ENCODE measurements at places on chromosomes 3 and 15.

GRCh38 chr15:68572309-68572708 lies 6.5 kb upstream of the CORO2B start:
- no peak for DNase-seq

GRCh38 chr15:49962044-49962602 lies 156.9 kb downstream of the ATP8B4 start:
- no peak for DNase-seq

DNA sequence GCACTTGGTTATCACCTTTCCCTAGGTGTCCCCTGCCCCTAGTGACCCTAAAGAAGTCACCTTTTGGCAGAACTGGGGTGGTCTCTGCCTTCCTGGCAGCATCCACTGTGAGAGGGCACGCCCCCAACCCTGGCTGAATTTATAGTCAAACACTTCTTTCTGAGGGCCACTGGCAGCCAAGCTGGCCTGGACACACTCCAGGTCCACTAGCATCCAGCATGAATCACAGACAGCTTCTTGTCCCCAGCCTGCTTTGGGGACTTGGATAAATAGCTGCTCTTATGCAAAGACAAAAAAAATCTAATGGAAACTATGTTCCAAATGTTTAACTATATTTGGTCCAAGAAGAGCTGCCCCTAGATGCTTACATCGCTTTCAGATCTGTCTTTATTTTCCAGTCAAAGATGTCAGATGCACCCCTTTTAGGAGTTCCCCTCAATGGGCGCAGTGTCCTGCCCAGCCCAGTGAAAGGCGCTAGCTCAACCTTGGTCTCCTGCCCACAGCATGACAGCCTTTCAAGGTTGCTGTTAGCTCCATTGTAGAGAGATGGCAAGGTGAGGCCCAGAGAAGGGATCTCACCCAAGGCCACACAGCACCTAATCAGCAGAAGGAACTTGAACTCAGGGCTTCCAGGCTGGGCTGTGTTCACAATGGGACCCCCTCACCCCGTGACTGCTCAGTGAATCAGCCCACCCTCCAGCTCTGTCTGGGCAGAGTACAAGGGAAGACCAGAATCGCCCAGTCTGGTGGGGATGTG lies 7.0 kb downstream of the RASL12 start:
- no peak for DNase-seq

DNA sequence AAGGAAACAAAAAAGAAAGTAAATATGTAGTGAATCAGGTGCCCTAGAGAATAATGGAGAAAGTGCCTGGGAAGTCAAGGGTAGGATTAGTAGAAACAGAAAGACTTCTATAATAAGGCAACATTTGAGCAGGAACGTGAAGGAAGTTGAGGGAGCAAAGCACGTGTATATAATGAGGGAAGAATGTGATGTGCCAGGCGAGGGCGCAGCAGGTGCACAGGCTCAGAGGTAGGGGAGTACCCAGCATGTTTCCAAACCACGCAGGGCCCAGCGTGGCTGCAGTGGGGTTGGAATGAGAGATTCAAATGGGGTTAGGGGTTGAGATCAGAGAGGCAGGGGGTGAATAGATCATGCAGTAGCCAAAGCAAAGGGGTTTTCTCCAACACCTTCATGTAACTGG lies 91.9 kb upstream of the VGLL4 start:
- DNase-seq, result no peak

DNA sequence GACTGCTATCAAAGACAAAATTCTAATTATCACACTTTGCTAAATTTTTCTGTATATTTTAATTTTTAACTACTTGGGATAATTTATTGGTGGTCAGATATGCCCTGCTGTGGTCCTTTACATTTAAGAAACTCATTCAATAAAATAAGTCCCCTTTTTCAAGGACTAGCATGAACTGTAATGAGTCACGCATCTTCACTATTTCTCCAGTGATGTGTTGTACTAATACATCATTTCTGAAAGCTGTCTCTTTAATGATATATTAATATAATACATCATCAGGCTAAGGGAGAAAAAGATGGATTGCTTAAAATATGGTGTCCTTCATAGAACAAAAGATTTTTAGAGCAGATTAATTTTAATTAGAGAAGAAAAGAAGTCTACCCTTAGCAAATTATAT lies 901.4 kb downstream of the DIPK2A start:
- no peak for DNase-seq

- no peak for DNase-seq
Measured at GRCh38 chr3:25145176-25145575, 282.9 kb upstream of the RARB start.

DNA sequence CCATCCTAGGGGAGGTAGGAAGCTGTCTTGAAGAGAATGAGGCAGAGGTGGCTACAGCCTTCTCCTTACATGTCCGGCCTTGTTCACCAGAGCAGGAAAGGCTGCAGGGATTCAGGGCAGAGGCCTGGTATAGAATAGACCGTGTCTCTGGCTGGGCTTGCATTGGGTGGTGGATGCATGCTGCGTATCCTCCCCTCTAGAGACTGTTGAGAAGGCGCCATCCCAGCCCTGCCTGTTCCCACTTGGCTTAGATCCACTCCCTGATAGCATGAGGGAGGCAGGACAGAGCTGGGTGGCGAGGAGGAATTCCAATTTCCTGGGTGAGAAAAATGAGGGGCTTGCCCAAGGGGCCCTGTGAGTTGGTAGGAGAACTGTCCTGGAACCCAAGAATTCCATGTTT lies 57.5 kb downstream of the CORO2B start:
- DNase-seq, result no peak

GRCh38 chr15:59274126-59274970 lies 67.7 kb downstream of the LDHAL6B start:
- DNase-seq, result no peak

DNA sequence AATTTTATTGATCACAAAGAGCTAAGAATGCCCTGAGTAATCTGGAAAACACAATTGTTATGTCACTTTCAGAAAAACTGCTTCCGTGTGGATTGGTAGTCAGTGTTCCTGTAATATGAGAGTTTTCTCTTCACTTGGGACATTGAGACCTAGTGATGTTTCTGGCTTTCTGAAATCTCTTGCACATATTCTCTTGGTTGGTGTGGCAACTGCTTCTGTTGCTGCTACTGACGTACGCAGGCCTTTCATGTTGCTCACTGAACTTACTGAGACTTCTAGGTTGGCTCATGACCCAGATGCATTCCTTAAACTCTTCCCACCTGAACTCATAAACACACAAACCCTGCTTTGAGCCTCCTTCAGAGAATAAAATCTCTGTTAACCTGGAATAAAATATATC lies 175.0 kb upstream of the PFN2 start:
- no peak for DNase-seq

GRCh38 chr3:16073203-16073602 lies 101.3 kb upstream of the GALNT15 start:
- DNase-seq, result no peak

DNA sequence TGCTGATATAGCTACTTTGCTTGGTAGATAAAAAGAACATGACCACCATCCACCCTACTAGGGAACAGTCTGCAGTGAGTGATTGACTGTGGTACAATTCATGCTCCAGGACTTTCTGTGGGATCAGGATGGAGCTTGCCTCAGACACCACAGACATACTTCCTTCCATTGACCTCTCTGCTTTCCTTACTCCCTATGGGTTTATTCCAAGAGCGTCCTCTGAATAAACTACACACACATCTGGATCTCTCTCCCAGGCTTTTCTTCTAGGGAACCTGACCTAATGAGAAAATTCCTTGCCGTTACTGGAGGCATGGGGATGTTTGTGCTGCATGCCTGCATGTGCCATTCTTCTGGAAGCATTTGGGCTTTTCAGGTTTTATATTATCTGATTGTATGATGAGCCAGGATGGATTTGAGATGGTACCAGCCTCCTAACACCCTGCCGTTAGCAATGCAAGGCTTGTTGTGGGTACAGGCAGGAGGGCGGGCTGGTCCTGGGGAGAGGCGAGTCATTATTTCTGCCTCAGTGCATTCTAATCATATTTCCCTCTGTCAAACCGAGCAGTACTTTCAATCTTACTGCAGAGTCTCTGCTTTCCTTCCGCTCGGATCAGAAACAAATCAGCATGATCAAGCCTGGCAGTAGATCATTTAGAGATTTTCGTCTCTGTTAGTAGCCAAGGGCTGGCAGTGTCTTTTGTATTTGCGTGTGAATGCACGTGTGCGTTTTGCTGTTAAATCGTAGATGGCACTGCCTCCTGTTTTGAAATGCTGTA lies 279.2 kb downstream of the PDCD6IP start:
- DNase-seq, result no peak

DNA sequence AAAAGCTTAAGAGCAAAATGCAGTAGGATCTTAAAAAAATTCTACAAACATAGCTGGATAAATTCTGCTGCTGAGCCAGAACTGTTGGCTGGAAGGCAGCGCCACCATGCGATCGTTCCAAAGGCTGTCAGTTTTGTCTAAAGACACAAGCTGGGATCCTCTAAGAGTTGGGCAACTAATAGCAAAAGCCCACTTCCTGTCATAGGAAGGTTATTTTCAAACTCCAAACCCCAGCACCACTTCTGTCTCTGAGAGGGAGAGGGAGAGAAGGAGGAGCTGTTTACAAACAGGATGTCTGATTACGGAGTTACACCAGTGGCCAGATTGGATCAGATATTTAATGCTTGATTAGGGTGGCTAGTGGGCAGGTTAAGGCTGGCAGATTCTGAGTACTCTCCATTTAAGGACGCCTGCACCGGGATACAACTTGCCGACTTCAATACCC lies 44.0 kb downstream of the EIF4E3 start:
- peak; percentile 26 for DNase-seq

- no peak for DNase-seq
Measured at GRCh38 chr3:149453140-149453805, 21.2 kb upstream of the TM4SF4 start.

DNA sequence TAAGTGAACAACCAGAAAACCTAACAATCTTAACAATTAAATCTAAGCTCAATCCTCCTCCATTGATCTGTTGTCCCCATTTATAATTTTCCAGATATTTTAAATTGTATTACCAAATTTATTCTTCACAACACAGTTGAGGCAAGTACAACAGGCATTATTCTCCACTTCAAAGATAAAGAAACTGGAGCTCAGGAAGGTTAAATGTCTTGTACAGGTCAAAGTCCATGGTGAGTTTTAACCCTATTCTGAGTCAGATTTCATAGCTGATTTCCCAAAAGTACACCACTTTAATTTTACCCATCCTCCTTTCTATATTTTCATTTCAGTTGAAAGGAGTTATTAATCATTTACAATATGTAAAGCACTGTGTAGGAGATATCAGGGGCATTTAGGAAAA lies 112.2 kb downstream of the FBXL22 start:
- no peak for DNase-seq

- DNase-seq, result no peak
Measured at GRCh38 chr3:52554026-52554755, 17.8 kb downstream of the UQCC5 start.

DNA sequence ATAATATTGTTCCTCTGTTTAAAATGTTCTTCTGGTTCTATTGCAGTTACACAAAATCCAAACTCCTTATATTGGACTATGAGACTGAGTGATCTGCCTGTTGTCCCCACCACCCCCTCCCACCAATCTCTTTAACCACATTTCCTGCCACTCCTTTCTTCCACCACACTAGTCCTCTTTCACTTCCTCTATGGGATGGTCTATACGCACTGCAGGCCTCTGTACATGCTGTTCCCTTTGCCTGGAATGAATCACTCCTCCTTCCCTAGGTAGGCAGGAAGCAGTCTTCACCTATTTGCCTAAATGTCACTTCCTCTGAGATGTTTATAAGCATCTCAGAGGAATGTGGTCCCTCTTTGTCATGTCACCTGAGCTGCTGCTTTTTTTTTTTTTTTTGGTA lies 4.0 kb downstream of the MAP2K1 start:
- peak; percentile 50 for DNase-seq

GRCh38 chr3:9770276-9770812 lies 597 bp upstream of the CAMK1 start:
- no peak for DNase-seq

GRCh38 chr3:184511741-184512140 lies 49.8 kb upstream of the EPHB3 start:
- DNase-seq, result no peak

GRCh38 chr3:11436775-11437174 lies 164.6 kb downstream of the ATG7 start:
- DNase-seq, result no peak

- no peak for DNase-seq
Measured at GRCh38 chr3:16180737-16181134, 6.3 kb downstream of the GALNT15 start.

- no peak for DNase-seq
Measured at GRCh38 chr15:63881431-63881830, 47.7 kb upstream of the HERC1 start.

DNA sequence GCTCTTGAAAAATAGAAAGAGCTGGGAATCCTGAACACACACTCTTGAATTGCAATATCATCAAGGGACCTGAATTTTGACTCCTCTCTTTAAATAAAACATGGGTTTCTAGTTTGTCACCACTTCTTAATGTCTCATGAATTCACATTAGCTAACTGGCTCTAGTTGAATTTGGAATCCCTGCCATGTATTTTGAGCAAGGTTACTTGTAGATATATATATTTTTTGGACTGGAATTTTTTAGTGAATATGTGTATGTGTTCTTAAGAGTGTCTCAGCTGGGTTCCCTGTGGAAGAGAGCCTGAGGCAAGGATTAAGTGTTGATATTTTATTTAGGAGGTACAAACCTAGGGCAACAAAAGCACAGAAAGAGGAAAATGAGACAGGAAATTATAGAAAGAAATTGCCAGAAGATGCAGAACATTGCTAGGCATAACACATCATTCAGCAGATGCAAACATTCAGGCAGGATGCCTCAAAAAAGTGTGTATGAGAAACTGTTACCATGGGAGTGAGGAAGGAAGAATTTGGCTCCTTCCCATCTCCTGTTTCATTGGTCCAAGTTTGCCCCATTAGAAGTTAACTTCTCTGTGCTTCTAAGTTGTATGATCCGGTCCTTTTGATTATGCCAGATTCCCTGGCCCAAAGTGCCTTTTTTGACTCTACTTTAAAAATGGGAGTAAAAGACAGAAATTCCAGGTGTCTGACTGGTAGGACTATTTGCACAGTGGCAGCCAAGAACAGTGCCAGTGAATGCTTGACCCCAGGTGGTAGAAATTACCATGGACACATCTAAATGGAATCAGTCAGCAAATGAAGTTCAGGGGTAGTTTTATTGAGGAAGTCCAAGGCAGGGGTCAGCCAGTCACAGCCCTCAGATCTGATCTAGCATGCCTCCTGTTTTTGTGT lies 253.7 kb upstream of the TGFBR2 start:
- no peak for DNase-seq

- no peak for DNase-seq
Measured at GRCh38 chr3:101497803-101498202, 15.2 kb downstream of the SENP7 start.

GRCh38 chr3:162332344-162332743 lies 835.7 kb downstream of the OTOL1 start:
- DNase-seq, result no peak

GRCh38 chr15:31439328-31439727 lies 112.7 kb downstream of the KLF13 start:
- DNase-seq, result peak; percentile 37

GRCh38 chr3:117084739-117085270 lies 375.2 kb downstream of the TUSC7 start:
- no peak for DNase-seq

DNA sequence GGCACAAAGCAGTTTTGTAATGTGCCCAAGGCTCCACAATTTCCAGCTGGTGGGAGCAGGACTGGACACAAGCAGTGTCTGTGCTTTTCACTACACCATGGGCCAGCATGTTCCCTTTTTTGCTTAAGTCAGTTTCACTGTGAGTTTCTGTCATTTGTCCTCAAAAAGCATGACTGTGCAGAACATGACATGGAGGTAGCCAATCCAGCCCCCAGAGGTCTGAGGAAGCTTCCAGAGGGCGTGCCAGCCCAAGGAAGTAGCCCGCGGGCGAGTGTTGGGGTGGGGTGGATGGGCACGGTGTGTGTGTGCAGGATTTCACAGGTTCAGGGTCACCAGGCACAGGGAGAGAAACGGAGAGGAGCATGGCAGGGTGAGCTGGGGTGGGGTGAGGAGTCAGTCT lies 8.0 kb upstream of the EEFSEC start:
- DNase-seq, result peak; percentile 38

Data from CD4-positive, alpha-beta T cell treated with Interleukin-1 beta for 1 hour (primary cell).